Stimulated activated CD8-positive, alpha-beta memory T cell treated with anti-CD3 and anti-CD28 coated beads, Interleukin-2, amount 100 ng/mL, for 1 hour (primary cell): ENCODE measurements at places on chromosomes 7 and 10.

GRCh38 chr10:77591238-77591880 lies 46.2 kb downstream of the KCNMA1 start:
- no peak for DNase-seq

- no peak for DNase-seq
Measured at GRCh38 chr10:85900061-85900460, 466.5 kb downstream of the GRID1 start.

GRCh38 chr10:85544956-85545355 lies 821.6 kb downstream of the GRID1 start:
- DNase-seq = no peak

DNA sequence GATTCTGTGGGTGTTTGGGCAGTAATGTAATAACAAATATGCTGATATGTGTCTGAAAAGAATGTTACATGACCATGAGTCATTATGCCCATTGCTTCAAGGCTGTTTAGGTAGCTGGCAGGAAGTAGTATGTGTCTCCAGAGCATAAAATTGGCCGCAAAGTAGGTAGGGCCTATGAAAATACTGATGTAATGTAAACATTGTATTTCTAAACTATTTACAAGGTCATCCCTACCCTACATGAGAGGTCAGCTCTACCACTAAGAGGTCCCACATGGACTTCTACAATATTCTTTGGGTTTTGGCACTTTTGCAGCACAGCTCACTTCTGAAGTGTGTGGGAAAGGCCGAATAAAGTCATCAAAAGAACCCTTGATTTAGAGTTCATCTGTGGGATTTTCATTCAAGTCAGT lies 301.9 kb downstream of the AHR start:
- DNase-seq = no peak

GRCh38 chr10:22183771-22184461 lies 33.9 kb downstream of the EBLN1 start:
- DNase-seq = no peak

GRCh38 chr7:85162721-85163120 lies 24.1 kb downstream of the SEMA3D start:
- no peak for DNase-seq

DNA sequence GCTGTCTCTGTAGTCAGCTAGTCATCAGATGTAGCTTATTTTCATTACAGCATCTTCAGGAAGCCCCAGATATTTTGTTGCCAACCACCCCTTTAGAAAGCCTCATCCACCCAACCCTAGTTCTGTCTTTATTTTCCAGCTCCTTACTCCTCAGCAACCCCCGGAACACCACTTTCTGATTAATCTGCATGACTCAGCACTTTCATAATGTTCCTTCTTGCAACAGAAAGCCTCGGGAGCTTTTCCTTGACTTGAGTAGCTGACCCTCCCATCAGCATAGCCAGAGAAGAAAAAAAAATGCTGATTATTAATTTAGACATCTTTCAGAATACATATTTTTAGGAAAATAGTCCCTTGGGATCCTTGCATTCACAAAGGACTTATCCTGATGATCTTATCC lies 244.0 kb upstream of the CXCL12 start:
- DNase-seq = no peak

DNA sequence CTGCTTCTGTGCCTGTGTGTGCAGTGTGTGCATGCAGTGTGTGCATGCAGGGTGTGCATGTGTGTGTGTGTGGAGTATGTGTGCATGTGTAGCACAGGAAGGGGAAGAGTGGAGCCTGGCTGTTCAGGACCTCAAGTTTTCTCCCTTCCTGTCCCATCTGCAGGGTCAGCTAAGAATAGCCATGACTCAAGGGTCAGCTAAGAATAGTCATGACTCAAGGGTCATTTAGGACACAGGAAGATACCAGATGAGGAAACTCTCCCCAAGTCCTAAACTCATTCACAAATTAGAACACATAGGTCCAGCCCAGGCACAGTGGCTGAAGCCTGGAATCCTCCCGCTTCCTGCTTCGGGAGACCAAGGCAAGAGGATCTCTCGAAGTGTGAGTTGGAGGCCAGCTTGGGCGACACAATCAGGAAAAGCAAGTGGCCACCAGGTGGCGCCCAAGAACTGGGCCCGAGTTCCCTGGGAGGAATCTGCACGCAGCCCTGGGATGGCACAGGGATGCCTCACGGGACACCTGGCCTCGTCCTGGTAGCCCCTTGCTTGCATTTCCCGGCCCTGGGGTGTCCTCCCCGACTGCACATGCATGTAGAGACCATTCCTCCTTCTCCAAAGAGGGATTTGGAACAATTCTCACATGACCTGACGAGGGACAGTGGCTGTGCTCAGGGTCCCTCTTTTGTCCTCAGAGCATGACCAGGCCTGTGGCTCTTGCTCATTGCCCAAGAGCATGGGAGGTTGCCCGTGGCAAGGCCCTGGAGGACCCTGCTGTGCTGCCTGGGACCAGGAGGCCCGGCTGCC lies 21.4 kb upstream of the VOPP1 start:
- peak; percentile 50 for DNase-seq

GRCh38 chr10:110753462-110753861 lies 109.3 kb downstream of the RBM20 start:
- DNase-seq = no peak

GRCh38 chr10:88763441-88763840 lies 3.6 kb downstream of the LIPN start:
- no peak for DNase-seq

GRCh38 chr10:49539320-49539885 lies 482 bp upstream of the ERCC6 start:
- no peak for DNase-seq

DNA sequence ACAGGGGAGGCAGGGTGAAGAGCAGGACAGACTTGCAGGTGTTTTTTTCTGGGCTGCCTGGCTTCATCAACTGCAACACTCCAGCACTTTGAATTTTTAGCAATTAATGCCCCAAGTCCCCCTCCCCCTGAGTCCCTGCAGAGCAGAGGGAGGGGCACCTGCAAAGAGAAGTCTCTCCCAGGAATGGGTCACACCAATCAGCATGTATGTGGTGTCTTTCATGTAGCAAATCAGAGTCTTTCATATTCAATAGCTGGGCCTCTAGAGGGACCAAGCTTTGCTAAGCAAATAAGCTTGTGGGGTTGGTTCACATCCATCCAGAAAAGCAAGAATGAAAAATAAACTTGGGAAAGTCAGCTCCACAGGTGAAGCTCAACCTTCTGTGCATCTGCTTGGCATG lies 90.7 kb downstream of the PARP12 start:
- no peak for DNase-seq

- DNase-seq = no peak
Measured at GRCh38 chr10:82737549-82737948, 862.6 kb downstream of the NRG3 start.

- DNase-seq = no peak
Measured at GRCh38 chr10:50614444-50615137, 9.2 kb downstream of the SGMS1 start.

- no peak for DNase-seq
Measured at GRCh38 chr7:151310578-151310977, 31.0 kb upstream of the NUB1 start.

DNA sequence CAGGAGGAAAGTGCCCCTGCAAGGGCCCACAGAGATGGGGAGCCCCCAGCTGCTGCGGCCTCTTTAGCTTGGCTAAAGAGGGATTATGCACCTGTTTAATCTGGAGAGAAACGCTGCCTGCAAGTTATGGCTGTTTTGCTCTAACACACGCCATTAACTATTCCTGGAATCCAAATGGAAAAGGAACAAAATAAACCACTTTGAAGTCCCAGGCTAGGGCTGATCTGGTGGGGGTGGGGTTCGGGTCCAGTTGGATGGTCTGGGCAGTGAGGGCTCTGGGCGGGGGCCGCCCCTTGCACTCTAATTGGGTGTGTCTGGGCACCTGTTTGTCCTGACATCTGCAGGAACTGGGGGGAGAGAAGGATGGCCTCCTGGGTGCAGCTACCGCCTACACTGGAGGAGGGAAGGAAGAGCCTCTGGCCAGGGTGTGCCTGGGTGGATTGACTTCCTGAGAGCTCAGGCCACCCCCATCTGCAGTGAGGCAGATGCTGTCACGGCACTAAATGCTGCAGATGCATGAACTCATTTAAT lies 300.6 kb downstream of the ZEB1 start:
- no peak for DNase-seq

DNA sequence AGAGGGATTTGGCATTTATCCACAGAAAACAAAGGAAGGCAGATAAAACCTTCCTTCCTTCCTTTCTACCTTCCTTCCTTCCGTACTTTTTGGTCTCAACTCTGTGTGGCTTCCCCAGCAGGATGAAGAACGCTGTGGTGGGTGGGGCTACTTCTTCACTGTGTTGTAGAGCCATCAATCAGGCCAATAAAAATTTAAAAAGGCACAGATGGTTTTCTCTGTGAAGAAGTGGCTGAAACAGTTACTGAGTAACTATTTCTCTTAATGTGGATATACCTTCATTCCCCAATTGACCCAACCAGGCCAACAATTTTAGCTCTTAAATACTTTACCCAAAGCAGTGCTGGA lies 75.8 kb downstream of the ZNF92 start:
- no peak for DNase-seq

DNA sequence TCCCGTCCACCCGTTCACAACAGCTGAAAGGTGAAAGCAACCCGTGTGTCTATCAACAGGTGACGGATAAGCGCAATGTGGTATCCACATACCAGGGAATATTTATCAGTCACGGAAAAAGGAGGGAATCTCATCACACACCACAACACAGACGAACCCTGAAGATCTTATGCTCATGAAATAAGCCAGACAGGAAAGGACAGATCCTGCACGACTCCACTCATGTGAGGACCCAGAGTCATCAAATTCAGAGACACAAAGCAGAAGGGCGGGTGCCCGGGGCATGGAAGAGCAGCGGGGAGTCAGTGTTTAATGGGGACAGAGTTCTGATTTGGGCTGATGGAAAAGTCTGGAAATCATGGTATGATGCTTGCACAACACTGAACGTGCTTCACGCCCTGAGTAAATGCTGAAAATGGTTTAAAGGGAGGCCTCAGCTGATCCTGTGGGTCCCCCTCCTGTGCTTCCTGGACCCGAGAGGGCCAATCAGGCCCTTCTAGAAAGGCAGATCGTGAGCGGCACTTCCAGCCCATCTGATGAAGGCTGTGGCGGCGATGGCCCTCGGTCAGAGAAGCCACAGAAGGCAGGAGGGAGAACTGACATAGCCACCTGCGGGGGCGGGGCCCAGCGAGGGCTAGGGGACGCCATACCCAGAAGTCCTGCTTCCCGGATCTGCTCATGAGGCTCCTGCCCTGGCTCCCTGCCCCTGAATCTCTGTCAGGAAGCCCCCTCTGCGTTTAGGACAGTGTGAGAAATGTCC lies 19.1 kb downstream of the WDR86 start:
- no peak for DNase-seq

DNA sequence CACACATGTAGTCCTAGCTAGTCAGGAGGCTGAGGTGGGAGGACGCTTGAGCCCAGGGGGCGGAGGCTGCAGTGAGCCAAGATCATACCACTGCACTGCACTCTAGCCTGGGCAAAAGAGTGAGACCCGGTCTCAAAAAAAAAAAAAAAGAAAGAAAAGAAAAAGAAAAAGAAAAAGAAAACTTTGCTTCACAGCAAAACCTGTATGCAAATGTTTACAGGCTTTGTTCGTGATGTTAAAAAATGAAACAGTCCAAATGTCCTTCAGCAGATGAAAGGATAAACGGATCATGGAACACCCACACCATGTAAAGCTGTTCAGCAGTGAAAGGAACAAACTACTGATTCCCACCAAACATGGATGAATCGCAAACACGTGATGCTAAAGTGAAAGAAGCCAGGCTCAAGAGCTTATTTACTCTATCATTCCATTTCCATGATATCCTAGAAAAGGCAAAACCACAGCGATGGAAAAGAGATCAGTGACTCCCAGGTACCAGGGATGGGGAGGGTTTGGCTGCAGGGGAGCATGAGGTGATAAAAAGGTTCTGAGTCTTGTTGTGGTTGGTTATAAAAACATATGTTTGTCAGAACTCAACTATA lies 15.1 kb downstream of the LRRC20 start:
- DNase-seq = no peak

DNA sequence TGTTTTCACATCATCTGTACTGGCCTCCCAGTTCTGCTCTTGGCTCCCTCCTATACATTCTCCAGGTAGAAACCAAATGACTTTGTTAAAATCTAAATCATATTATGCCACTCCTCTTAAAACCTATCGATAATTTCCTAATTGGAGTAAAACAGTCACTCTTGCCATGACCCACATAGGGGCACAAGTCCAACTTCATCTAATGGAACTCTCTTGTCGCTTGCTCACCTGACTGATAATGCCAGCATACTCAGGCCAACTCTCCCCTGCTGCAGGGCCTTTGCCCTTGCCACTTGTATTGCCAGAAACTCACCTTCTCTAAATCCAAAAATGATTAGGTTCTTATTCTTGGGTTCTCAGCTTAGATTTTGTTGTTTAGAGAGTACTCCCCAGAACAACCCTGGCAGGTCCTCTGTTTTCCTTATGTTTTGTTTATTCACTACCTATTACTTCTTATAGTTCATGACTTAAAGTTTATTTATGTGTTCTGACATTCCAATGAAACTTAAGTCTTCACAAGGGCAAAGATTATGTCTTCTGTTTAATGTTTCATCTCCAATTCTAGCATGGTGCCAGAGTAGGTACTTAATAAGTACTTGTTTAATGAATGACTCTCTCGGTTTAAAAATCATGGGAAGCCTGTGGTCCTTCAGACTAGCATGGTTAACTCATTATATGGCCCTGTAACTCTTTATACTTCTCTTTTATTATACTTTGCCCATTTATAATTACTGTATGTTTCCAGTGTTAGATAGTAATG lies 345.9 kb upstream of the SMIM30 start:
- no peak for DNase-seq

- no peak for DNase-seq
Measured at GRCh38 chr10:95794195-95794594, 38.2 kb downstream of the ENTPD1 start.

GRCh38 chr10:25176421-25176968 lies 1.7 kb downstream of the GPR158 start:
- DNase-seq = no peak

- DNase-seq = no peak
Measured at GRCh38 chr10:59892697-59893096, 13.7 kb downstream of the CCDC6 start.

DNA sequence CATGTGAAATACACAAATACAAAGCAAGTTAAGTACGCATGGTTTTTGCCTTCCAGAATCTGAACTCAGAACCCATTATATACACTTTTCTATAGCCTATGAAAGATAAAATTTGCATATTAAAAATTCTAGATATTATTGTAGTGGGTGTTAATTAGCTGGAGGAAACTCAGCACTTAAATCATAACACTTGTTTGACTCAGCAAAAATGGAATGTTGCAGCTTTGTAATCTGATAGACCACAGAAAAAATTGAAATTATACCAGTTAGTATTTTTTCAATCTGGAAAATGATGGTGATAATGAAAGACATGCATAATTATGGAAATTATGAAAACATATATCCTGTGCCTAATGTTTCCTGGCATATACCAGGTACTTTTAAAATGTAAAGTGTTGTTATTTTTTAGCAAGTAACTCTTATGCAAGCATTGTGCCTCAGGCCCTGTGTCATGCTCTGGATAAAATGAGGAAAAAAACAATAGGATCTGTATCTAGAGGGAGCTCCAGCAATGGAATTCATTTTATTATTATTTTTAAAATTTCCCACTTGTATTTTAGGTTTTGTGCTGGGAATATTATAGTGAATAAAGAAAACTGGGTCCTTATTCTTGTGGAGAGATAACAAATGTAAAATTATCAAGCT lies 490.4 kb upstream of the SEMA3A start:
- DNase-seq = no peak
